RPMI7951 (cell line): ENCODE measurements at places on chromosomes 5 and 9.

DNA sequence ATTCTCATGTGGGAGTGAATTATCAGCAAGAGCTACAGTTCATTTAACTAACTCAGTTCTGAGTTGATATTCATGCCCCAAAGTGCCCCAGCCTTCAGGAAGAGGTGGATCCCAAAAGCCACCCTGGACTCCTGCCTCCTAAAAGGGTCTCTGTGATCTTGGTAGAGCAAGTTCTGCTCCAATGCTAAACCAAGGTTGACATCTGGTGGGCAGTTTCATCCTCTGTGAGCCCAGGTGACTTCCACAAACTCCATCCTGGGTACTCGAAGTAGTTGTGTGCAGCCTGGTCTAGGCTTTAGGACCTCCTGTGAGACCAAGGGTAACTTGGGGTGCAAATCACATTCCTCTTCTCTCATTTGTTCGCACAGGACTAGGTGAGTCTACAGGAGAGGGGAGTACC lies 816.8 kb downstream of the MTRR start:
- no peak for DNase-seq

- DNase-seq, result no peak
Measured at GRCh38 chr9:99421369-99421768, 199.3 kb downstream of the SEC61B start.

GRCh38 chr9:72635197-72635596 lies 113.8 kb downstream of the TMC1 start:
- DNase-seq, result peak; percentile 5

DNA sequence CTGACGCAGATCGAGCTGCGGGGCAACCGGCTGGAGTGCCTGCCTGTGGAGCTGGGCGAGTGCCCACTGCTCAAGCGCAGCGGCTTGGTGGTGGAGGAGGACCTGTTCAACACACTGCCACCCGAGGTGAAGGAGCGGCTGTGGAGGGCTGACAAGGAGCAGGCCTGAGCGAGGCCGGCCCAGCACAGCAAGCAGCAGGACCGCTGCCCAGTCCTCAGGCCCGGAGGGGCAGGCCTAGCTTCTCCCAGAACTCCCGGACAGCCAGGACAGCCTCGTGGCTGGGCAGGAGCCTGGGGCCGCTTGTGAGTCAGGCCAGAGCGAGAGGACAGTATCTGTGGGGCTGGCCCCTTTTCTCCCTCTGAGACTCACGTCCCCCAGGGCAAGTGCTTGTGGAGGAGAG lies 4.6 kb upstream of the PHYHD1 start:
- peak; percentile 48 for DNase-seq

GRCh38 chr5:134555890-134556311 lies 30.4 kb downstream of the JADE2 start:
- DNase-seq, result peak; percentile 94

- no peak for DNase-seq
Measured at GRCh38 chr5:76733049-76733417, 17.1 kb downstream of the F2R start.

GRCh38 chr5:170885809-170886208 lies 24.0 kb downstream of the RANBP17 start:
- DNase-seq, result no peak

GRCh38 chr5:151093476-151093889 lies 12.6 kb upstream of the TNIP1 start:
- DNase-seq, result peak; percentile 94

DNA sequence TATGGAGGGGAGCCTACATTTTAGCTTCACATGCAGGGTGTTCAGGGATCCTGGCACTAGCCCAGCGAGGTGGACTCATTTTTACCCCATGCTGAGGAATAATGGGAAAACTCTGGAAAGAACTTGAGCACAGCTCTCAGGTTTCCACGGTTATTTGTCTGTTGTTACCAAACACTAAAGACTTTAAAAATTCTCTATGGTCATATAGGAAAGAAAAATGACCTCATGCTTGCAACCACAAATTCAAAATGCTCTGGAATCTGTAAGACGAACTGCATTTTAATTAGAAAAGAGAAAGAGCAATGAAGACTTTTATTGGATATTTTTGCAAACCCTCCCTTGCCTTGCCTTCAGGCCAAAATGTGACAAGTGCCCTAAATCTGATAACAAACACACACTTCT lies 606.9 kb downstream of the EBF1 start:
- DNase-seq, result peak; percentile 5

DNA sequence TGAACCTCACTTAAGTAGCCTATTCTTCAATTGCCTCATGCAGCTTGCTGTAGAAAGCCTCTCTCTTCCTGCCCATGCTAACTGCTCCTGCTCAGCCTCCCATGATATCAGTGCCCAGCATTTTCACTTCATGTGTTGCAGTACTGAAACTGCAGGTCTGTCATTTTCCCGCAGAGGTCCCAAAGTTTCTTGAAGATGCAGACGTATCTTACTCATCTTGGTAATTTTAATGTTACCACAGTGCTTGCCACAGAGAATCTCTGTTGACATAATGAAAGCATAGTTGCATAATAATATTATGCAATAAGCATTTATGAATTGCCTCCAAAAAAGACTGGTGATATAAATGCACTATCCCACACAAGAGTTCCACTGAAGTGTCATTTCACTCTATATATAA lies 561.1 kb upstream of the DAP start:
- DNase-seq, result no peak

DNA sequence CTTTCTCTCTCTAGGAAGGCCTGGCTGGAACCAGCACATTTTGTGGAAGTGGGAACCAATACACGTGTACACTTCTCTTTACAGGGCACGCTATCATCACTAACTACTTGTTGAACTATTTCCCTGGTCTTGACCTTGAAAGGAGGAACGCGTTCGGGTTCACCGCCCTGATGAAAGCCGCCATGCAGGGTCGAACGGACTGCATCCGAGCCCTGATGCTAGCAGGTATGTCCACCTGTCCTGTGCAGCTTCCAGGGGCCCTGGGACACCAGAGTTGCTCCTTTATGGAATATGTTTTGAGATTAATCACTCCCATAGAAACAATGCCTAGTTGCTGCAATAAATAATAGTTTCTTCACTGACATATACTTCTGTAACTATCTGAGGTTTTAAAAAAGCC lies 74.1 kb downstream of the ANKRD33B start:
- DNase-seq, result no peak

DNA sequence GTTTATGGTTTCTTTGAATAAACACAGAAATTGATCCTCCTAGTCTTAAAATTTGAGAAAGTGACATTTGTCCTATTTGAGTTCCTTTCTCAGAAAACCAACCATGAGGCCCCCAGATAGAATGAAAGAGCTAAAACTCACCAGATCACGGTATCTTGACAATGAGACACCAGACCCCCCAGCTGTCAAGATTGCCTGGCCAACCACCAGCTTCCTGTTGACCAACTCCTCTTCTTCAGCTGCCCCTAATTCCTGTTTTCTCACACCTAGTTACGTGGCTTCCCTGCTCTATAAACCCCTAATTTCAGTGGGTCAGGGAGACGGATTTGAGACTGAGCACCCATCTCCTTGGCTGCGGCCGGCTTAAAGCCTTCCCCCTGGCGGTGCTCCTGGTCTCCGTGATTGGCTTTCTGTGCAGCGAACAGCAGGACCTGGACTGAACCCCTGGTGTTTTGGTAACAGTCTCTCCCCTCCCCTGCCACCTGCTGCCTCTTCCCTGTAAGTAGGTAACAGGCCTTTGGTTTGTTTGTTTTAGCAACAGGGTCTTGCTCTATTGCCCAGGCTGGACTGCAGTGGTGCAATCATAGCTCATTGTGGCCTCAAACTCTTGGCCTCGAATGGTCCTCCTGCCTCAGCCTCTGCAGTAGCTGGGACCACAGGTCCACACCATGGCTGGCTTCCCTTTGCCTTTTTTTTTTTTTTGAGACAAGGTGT lies 4.8 kb upstream of the ENTPD2 start:
- no peak for DNase-seq

- peak; percentile 1 for DNase-seq
Measured at GRCh38 chr5:128538250-128539037, 399 bp upstream of the FBN2 start.

- peak; percentile 1 for DNase-seq
Measured at GRCh38 chr5:22465177-22465576, 388.0 kb downstream of the CDH12 start.

- peak; percentile 83 for DNase-seq
Measured at GRCh38 chr9:130866474-130866965, 30.1 kb downstream of the QRFP start.

DNA sequence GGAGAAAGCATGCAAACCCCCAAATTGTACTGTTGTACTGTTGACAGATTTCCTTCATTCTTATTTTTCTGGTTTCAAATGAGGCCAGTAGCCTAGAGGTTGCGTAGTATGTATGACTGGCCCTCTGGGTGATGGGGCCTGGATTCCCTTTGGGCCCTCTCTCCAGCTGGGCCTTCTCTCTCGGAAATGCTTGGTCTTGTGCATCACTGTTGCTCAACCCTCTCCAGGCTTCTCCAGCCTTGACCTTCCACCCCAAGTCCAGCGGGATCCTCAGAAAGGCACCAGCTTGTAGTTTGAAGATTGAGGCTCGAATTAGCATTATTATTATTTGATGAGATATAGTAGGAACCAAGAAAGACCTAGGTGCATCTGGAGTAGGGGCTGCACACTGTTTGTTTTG lies 87.0 kb downstream of the ANGPTL2 start:
- no peak for DNase-seq

GRCh38 chr5:20420991-20421595 lies 433.1 kb upstream of the CDH18 start:
- DNase-seq, result no peak

DNA sequence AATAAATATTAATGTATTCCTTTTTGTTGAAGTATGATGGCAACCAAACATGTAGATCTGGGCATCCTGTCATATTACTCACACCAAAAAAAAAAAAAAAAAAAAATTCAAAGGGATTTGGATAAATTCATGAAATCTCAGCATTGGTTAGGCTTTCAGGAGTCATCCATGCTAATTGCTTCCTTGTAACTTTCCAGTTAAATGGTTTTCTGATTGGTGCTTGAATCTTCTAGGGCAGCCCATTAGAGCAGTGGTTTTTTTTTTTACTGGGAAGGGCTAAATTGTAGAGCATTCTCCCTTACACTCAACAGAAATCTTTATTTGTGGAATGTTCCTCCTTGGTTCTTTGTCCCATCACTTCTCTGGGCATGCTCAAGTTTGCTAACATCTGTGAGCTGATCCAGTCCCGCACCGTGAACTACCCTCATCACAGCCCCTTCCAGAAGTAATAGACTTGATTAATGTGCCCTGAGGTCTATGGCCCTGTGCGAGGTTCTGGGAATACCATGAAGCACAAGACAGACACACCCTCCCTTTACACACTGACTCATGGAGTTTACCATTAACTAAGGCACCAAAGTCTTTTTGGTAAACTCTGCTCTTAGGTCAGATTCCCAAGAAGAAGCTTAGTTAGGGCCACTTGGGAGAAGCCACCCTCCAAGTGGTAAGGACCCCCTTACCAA lies 56.0 kb downstream of the RGS3 start:
- DNase-seq, result peak; percentile 74

DNA sequence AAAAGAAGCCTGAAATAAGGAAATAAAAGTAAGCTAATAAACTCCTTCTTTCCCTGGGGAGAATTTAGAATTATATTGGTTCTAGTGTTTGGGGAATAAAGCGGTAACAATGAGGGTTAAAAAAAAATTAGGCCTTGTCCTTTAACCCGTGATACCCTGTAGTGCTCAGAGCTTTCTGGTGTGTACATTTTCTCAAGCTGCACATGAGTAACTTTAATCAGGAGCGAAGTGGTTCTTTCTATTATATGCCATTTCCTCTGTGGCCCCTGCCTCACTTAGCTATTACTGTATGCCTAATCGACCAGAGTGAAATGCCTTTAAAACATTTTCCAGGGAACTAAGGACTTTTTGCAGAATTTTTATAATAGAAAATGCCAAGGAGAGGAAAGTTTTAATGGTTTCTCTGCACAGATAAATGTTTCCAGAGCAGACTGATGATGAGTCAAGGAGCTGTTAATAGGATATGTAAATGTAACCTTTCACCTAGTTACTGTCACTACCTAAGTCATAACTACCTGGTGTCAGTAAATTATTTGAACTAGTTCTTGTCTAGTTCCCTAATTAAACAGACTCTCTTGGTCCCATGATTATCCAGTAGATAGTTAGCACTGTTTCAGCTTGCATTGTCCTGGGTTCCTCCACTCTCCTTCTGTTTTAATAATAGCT lies 7.6 kb downstream of the PAM start:
- no peak for DNase-seq

DNA sequence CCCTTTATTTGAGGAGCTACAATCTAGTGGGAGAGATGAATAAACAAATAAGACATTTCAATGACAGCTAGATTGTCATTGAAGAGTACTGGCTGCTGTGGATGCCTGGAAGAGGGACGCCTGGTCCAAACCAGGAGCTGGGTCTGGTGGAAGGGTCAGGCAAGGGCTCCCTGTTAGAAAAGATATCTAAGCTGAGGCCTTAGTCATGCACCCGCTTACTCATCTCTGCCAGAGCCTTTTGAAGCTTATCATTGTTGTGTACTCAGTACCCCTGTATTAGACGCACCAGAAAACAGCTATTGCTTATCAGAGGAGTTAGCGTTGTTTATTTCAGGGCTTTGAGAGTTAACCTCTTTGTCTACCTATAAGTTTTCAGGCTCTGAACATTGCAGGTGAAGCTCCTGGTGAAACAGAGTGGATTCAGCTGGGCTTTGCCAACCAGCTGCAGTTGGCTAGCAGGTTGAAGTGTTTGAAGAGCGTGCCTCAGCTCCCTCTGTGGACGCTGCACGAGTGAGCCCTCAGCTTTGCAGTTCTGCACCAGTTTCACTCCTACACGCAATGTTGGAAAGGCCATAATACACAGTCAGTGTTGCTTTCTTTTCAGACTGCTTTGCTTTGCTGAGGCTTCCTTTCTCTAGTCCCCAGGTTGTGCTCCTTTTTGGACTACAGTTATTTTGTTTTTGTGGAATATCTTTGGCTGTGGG lies 5.6 kb upstream of the GPR151 start:
- DNase-seq, result no peak

DNA sequence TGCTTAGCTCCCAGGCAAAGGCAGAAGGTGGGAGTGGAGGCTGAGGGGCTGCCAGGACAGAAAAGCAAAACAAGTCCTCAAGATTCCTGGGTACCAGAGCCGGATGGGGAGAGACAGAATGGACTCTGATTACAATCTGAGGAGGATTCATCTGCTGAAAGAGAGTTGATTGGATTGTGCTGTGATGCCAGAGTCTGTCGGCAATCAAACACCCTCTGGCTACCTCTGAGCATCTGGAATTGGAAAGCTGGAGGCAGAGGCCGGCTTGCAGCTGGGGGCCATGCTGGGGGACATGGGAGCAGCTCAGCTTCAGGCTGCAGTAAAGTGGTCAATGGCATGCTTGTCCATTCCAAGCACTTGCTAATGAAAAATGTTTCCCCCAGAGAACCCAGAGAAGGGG lies 59.3 kb downstream of the ASTN2 start:
- no peak for DNase-seq
